ENCODE measurements at places on chromosomes 2 and 18.

DNA sequence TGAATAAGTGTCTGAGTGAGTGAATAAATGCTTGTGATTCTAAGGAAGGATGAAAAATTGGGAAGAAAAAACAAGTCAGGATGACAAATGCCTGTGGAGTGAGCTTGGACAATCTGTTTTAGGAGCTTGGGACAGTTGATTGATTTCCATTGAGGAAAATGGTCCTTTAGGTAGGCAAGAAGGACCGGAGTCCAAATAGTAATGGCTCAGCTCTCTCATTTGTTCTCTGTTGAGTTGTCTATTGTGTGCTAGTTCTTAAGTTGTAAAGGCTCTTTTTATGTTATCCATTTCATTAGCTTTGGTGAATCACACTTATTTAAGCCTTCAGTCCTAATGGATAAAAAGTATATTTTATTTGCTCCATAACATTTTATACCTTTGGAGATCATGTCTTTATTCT, 31.9 kb downstream of the FAM171B start:
- DNase-seq, result no peak

GRCh38 chr2:109171444-109172334, 42.7 kb downstream of the SH3RF3 start:
- DNase-seq, result no peak

GRCh38 chr2:191362841-191363240, 117.6 kb downstream of the MYO1B start:
- no peak for DNase-seq

GRCh38 chr18:22152093-22152492, 17.3 kb upstream of the GATA6 start:
- DNase-seq, result no peak
